ENCODE measurements at places on chromosomes 2 and 18.

GRCh38 chr2:101400048-101400447 lies 12.7 kb upstream of the CREG2 start:
- DNase-seq: no peak

DNA sequence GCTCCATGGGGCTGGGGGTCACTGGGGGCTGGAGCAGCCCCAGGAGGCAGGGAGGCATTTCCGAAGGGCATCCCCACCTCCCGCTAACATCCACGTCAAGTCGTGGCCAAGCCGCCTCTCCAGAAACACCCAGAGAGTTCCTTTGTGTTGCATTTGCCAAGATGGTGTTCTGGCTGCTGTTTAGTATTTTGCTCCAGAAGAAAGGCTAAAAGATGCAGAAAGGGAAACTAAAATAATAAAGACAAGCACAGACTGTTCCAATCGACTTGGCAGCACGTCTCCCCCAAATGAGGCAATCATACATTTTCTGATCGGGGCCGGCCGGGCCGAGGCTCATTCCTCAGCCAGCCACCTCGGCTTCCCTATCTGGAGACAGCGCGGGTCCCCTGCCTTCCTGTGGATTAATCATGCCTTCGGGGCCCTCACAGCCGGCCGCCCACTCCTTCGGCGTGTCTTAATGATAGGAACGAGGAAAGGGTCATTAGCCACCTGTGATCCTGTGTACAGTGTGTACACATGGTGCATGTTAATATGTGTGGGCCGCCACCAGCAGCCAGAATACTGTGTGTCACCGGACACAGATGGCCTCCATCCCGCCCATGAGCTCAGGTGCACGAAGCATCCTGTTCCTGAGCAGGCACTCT lies 169.2 kb downstream of the KLHL29 start:
- no peak for DNase-seq

- no peak for DNase-seq
Observed at GRCh38 chr2:156038021-156038420, 294.5 kb downstream of the NR4A2 start.

DNA sequence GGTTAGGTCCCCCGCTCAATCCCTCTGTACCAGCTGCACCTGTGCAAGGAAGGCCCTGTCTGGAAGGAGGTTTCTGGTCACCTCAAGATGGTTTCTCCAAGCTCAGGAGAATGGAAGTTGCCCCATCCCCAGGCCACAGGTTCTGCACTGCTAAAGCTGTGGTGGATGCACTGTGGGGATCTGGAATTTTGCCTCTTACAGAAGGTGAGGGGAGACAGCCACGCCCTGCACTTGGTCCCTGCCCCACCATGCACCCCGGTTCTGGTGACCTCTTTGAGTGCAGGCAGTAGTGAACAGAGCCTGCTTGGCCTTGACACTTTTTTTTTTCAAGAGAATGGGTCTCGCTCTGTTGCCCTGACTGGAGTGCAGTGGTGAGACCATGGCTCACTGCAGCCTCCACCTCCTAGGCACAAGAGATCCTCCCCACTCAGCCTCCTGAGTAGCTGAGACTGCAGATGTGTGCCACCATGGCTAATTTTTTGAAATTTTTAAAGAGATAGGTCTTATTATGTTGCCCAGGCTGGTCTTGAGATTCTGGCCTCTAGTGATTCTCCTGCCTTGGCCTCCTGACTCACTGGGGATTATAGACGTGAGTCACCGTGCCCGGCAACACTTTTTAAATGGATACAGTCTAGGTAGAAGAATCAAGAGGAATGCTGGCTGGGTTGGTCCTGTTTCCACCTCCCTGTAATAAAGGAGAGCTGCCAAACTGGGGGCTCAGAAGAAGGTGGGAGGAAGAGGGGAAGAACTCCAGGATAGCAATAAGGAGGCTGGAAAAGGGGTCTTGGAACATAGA lies 5.8 kb upstream of the NT5DC4 start:
- DNase-seq: no peak

GRCh38 chr2:147425437-147426029 lies 419.3 kb upstream of the ACVR2A start:
- DNase-seq: no peak

GRCh38 chr18:9926223-9926894 lies 12.5 kb downstream of the VAPA start:
- no peak for DNase-seq

DNA sequence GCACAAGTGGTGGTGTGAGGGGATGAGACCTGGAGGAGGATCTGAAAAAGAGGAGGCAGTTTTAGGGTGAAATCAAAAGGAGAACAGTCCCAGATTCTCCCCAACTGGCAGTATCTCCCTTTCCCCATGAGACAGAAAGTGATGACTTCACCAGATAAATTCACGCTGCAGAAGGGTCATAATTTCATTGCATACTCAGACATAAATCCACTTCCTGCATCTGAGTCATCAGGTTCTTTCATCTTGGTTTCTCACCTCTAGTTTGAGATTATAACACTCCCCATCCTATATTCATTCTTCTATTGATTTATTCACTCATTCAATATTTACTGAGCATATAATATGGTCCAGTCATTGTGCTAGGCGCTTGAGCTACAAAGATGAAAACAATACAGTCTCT lies 64.7 kb downstream of the CCDC148 start:
- no peak for DNase-seq

DNA sequence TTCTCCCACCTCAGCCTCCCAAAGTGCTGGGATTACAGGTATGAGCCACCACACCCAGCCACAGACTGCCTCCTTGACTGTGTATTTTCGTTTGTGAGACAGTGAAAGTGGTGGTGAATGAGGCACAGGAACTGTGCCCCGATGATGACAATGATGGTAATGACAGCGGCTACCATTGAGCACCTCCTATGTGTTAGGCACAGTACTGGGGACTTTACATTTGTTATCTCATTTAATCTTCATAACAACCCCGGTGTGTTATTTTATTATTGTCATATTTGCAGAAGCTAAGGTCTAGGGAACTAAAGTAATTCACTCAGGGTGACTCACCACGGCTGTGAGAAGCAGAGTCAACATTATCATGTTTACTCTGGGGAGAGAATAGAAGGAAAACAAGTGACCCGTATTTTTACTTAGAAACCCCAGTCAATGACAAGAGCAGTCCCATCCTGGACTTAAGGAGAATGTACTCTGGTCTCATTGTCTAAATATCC lies 77.6 kb upstream of the ALPP start:
- DNase-seq: no peak

- no peak for DNase-seq
Observed at GRCh38 chr2:231781798-231782726, 980 bp upstream of the PDE6D start.

DNA sequence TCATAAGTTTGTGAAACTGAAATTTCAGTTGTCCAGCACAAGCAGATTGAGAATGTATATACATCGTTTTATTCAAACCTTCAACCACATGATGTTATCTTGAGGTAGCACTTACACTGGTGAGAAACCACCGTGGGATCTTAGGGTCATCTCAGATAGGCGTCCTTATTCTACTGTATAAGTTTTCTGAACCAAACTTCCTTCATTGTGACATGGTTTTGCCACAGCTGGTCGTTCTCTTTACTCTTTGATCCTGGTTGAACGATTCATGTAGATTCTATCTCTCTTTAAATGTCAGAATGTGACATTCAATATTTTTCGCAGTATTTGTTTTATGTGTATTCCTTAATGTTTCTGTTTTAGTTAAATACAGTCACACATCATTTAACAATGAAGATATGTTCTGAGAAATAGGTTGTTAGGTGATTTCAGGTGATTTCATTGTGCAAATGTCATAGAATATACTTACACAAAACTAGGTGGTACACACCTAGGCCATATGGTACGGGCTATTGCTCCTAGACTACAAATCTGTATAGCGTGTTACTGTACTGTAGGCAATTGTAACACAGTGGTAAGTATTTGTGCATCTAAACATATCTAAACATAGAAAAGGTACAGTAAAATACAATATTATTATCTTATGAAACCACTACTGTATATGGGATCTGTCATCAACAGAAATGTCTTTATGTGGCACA lies 17.9 kb upstream of the ARHGAP25 start:
- DNase-seq: no peak

- DNase-seq: no peak
Observed at GRCh38 chr2:16652296-16653082, 13.1 kb downstream of the CYRIA start.

DNA sequence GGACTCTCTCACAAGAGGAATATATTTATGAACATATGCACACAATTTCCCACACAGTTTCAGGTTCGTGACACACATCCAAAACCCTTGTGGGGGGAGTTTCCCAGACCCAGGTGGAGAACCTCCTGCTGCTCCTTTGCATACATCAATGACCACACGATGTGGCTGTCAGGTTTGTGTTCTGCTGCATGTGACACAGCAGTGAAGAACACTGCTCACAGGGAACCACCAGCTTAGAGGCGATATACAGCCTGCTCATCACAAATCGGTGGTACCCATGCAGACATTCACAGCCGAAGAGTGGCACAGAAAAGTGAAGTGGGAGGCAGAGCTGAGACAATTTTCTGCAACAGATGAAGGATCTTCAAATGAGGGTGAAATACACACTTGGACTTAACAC lies 175.6 kb upstream of the ZFP36L2 start:
- no peak for DNase-seq

DNA sequence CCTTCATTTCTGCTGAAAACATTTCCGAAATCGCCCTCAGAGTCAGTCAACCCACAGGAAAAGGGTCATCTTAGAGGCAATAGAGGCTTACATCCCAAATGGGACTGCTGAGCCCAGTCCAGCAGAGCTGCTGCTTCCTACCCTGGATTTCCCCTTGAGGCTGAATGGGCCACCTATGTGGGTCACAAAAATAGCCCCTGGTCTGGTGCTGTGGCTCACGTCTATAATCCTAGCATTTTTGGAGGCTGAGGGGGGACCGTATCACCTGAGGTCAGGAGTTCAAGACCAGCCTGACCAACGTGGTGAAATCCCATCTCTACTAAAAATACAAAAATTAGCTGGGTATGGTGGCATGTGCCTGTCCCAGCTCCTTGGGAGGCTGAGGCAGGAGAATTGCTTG lies 49.3 kb downstream of the ADNP2 start:
- no peak for DNase-seq

DNA sequence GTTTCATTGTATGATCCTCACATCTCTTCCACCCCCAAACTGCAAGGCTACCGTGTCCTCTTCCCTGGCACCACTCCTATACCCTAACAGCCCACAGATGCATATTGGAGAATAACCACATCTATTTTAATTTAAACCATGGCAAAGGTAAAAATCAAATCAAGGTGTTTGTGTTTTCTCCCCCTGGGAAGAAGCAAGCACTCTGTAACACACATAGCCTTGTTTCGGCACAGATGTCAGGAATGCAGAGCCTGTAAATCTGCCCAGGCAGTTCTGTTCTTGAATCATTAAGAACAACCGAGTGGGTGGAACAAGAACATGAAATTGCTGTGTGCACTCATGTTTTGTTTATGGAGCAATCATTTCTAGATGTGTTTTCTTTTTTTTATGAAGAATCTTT lies 6.8 kb upstream of the COX7A2L start:
- DNase-seq: no peak

- DNase-seq: no peak
Observed at GRCh38 chr18:8895987-8896619, 190.7 kb downstream of the MTCL1 start.

DNA sequence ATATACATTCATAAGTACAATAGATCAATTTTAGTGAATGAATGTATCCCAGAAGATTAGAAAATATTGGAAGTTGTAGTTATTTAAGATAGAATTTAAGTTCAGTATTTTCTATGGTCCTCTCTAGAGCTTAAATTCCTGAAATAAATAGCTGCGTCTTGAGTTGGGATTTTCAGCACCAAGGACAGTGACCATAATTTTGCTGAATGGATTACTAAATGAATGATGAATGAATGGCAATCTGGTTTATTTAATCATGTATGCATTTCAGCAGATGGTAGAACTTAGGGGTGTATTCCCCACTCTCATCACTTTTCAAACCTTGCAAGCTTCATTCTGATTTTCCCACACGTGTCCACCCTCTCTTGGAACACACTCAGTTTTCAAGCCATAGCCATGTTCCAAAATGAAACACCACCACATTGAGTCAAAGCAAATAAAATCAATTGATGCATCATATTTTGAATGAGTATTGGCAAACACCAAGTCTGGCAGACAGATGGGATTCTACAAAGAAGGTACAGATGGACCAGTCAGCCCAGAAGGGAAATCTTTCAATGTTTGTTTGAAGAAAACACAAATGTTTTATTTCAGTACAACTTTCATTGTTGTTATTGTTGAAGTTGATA lies 362.2 kb upstream of the NXPH2 start:
- peak; percentile 0 for DNase-seq

DNA sequence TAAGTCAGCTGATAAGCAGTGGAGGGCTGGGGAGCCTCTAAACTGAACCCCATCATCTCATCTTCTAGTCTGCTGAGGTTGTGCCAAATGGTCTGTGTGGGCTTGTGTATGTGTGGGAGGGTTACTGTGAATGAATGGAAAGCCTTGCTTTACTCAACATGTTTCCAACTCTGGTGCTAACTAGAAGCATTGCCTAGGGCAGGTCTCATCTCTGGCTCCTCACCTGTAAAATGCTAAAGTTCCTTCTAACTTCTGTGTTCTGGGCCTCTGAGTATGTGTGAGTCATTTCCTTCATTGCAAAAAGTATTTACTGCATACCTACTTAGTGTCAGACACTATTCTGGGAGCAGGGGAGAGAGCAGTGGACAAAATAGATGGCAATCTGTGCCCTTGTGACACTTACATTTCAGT lies 1.3 kb downstream of the LIPG start:
- no peak for DNase-seq

DNA sequence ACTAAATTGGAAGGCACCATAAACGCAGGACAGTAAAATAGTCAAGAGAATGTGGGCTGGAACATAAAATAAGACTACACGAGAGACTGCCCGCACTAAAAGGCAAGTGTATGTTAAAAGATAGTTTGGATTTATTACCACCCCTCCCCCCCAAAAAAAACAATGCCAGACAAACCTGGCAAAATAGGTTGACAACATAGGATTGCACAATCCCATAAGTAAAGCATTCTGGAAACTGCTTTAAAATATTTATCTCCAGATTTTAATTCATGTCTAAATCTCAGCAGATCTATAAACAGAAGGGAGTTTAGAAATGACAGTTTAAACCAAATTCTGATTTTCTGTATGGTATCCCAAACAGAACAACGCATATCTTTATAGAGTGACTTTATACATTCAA lies 455.1 kb downstream of the ERBB4 start:
- DNase-seq: no peak

DNA sequence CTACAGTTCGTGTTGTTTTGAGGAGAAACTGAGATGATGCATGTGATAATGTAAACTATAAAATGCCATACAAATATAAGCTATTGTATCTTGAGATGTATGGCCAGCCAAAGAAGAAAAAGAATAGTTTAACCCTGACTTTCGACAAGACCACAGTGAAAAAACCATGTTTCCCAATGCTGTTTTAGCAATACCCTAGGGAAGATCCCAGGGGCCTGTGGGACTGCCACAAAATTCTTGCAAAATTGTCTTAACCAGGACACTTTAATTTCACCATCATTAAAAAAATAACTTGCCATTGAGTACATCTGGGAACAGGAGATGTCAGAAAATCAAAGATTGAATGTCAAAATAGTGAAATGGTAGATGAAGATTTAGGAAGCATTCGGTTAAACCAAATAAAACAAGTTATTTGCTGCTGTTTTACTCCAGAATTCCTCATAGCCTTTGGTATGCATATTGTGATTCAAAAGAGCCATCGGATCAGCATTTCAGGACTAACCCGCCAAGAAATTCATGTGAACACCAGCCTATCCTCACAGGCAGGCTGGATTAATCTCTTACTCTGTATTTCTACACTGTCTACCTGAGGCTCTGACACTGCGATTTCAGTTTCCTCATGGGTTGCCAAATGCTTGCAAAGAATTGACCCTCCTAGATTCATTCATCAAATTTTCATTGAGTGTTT lies 49.0 kb upstream of the SP3 start:
- no peak for DNase-seq

Measured in right renal cortex interstitium (tissue), 3 donors.